ENCODE measurements at places on chromosomes 3 and 15.

DNA sequence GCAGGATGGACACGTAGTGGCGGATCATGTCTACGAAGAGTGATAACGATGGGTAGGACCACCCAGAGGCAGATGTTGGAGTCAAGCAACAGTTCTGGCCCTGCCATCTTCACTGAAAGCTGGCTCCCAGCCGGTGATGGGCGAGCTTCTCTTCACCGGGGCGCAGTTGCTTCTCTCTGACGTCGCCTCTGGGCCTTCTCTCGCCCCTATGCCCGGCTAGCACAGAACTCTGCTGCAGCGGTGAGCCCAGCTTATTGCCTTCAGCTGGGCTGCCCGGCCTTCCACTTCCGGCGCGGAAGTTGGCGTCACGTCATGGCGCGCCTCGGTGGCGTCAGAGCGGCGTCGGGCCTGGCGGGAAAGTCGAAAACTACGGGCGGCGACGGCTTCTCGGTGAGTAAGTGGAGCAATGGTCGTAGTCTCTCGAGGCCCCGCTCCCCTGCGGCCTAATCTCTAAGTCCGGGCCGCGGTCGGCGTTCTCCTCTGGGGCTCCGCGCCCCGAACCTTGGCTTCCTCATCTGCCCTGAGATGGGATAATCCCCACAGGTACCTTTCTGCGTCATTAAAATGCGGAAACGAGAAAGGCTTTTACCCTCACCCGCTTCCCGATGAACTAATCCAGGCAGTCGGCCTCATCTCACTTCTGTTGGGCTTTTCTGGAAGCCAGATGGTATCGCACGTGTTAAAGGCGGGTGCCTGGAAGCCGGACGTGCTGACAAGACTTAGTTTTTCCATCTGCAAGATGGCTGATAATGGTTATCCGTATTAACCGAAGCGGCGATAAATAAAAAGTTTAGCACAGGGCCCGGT lies at the start of gene FANCD2:
FANCD2 (plus strand) TSS at position 354 of the 807 bp plus-strand sequence. CDS start 2,221 bp downstream, outside the sequence.
- peak; percentile 92 for DNase-seq

DNA sequence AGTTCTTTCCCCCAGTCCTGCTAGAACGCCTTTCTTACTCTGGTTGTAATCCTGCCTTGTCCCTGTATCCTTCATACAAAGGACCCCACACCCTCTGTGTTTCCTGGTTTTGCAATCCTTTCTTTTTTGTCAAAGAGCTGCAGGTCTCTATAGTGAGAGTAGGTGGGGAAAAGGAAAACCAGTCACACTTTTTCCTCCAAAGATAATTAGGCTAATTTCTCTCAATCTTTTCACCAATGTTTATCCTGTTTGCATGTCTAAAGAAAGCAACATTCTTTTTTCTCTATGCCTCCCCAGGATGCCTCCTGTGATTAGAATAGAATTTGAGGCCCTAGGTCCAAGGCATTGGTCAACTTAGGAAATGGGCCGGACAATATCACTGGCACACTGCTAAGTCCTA lies 25.4 kb downstream of the SEMA6D start:
- no peak for DNase-seq

GRCh38 chr3:112293368-112294321 lies at the start of gene SLC9C1:
Gene SLC9C1 (minus strand): TSS chr3:112294216. CDS start chr3:112286791, 7,425 bp downstream.
- no peak for DNase-seq

DNA sequence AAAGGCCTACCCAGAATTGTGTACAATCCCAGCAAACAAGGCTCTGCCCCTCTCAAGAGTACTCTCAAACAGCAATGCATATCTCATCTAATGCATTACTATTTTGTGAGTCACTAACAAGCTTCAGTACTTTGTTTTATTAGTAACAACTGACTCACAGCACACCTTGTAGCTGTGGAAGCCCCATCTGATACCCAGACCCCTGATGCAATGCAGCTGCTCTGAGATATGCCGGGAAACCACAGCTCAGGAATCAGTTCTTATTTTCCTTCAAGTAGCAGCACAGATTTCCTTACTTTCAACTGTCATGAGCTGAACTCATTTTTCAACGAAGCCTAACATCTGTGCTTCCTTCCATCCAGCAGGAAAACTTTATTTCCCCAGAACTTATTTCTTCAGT lies 37.8 kb downstream of the CCNL1 start:
- DNase-seq, result no peak

- DNase-seq, result no peak
Measured at GRCh38 chr3:87798567-87798947, 260.2 kb downstream of the CGGBP1 start.

DNA sequence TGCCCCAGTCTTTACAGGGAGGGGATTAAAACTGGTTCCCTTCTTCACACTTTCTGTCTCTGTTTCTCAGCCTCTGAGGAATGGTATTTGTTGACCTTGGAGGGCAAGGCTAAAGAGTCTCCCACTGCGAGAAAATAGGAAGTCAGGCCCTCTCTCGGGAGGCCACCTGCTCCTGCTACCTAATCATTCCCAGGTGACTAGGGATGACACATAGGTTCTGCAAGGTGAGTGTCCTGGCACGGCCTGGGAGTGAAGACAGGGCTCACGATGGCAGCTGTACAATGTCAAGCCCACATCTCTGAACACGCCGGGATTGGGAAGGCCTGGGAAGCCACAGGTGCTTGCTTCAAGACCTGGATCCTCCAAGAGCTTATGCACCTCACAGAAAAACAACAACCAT lies 314.2 kb downstream of the NTRK3 start:
- no peak for DNase-seq

- peak; percentile 40 for DNase-seq
Measured at GRCh38 chr3:15859507-15860013, 61.8 kb upstream of the ANKRD28 start.

GRCh38 chr3:58107597-58107996 lies 99.4 kb downstream of the FLNB start:
- DNase-seq, result no peak

DNA sequence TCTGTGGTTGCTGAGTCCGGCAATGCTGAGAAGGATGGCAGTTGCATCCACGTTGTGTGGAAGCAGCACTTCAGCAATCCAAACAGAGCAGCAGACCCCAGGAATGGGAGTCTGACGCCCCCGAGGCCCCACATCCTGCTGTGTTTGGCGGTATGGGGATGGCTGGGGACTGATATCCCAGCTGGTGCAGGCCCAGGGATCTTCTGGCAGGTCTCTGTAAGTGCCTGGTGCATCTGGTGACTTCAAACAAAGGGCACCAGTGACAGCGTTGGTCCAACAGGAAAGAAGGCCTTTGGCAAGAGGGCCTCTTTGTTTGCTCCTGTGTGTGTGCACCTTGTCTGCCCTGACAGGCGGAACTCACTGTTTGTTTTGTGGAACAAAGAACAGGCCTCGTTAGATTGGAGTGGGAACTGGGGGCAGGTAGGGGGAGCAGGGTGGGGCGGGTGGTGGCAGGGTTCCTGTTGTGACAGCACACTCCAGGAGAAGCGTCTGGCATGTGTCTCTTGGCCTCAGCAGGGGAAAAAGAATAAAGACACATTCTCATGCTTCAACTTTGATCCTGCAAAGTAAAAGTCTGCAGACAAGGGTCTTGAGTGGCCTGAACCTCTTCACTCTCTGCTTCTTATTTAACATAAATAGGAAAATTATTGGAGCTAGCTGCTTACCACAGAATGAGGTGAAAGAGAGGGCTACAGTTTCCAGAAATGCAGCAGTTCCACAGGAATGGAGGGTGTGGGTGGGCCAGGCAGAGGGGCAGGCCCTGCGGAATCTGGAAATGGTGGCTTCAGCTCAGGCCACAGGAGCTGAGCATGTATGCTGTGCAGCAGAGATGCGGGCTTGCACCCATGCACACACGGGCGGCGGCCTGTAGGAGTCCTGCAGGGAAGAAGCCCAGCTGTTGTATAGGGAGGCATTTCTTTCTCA lies 94.5 kb upstream of the MYZAP start:
- no peak for DNase-seq

- DNase-seq, result no peak
Measured at GRCh38 chr15:49148727-49149126, 6.7 kb downstream of the COPS2 start.

DNA sequence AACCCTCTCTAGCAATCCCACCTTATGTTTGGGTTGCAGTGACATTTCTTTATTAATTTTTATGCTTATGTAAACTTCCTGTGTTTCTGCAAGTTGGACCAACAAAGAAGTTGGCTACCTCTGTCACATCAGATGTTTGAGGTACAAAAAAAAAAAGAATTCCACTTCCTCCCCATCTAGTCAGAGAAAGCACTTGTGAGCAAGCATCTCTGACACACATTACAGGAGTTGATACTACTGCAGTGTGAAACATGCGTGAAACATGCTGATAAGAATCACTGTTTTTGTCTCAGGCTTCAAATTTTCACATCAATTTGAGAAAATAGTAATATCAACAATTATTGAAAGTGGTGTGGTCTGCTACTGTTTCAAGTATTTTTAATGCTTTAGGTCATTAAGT lies 1.3 kb downstream of the SCAANT1 start:
- no peak for DNase-seq

GRCh38 chr15:50476143-50476542 lies 51.9 kb downstream of the USP8 start:
- DNase-seq, result no peak

GRCh38 chr3:137815251-137815650 lies 51.1 kb downstream of the SOX14 start:
- no peak for DNase-seq

DNA sequence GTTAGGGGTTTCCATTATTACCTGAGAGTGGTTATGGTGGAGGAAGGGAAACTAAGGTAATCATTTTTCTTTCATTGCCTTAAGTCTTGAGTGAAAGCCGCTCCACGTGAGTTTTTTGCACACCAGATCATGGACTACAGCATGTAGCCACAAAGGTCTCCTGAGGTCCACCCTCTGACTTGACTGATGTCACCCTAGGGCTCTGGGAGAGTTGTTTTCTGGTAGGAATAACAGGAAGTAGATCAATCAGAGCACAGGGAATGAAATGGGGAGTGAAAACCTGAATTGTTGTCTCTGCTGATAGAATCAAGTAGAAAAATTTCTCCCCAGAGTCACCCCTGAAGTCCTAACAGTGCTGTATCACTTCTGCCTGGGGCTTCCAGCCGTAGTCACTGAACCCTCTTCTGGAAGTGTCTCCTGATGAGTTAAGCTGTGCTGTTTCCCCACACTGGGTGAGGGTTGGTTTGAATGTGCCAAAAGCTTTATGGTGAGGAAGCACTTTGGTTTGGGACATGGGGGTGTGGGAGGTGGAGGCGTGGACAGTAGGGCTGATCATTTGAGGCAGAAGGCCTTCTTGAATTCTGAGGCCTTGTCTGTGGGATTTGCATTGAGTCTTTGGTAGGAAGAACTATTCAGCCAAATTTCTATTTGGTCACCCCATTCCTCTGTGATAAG lies 64.3 kb downstream of the SLCO3A1 start:
- no peak for DNase-seq

DNA sequence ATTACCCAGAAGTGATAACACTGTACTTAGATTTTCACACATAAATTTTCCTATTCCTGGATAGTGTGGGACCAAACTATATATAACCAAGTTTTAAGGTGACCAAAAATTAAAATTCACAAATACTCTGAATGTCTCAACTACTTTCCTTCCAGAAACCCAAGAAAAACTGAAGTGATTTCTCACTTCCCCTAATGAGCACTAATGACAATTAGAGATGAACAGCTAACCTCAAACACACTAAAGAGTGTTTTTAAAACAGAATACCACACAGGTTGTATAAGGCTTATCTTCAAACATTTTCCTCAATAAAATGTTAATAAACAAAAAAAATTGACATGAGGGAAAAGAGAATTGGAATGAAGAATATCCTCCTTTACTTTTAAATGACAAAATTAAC lies 188.2 kb downstream of the ZBTB20 start:
- no peak for DNase-seq

- no peak for DNase-seq
Measured at GRCh38 chr3:134312072-134312872, 61.6 kb upstream of the RYK start.

DNA sequence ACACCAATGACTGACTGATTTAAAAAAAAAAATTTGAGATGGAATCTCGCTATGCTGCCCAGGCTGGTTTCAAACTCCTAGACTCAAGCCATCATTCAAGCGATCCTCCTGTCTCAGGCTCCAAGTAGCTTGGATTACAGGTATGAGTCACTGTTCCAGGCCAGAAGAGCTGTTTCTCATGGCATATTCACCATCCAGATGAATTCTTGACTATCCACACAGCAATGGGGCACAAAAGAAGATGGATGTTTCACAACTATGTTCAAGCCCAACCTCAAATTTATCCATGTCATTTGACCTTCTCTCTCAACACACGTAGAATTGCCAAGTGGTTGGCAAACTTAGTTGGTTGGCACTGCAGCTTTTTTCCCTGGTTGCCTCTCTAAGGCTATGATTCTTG lies 40.6 kb downstream of the PRICKLE2 start:
- no peak for DNase-seq

DNA sequence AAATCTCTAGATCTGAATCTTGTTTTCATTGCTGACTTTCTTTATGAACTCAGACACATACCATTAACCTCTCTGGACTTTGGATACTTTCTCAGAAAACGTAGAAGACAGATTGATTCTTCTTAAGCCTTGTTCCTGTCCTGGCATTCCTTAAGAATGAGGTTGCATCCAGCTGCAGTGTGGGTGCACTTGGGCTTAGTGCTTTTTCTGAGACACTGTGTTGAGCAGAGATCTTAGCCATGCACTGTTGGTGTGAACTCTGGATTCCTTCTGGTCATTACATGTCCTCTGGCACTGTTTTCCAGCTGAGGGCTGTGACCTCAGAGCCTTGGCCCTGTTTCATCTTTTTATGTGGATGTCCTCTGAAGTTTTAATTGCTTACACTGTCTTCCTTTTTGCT lies 428.3 kb downstream of the CNTN4 start:
- DNase-seq, result no peak

- no peak for DNase-seq
Measured at GRCh38 chr3:29745232-29745870, 464.5 kb downstream of the RBMS3 start.

GRCh38 chr15:96117270-96117669 lies 213.2 kb upstream of the NR2F2 start:
- DNase-seq, result no peak

GRCh38 chr15:60798821-60799220 lies 319.9 kb upstream of the ICE2 start:
- DNase-seq, result no peak

DNA sequence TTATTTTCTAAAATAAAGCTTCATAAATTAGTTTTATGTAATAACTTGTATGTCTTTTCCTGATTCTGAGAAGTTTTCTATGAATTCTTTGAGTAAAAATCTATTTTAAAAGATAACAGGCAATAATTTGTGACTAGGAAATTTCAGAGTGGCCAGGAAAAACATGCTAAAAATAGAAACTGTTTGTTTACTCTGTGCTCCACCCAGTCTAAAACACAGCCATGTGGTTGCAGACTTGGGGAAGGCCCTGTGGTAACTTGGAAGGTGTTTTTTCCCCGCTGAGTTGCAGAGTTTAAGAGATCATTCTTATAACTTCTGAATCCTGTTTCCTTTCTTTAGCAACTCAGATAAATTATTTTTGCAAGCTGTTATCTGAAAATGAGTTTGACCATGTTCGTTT lies 21.9 kb downstream of the PLCL2 start:
- DNase-seq, result no peak

DNA sequence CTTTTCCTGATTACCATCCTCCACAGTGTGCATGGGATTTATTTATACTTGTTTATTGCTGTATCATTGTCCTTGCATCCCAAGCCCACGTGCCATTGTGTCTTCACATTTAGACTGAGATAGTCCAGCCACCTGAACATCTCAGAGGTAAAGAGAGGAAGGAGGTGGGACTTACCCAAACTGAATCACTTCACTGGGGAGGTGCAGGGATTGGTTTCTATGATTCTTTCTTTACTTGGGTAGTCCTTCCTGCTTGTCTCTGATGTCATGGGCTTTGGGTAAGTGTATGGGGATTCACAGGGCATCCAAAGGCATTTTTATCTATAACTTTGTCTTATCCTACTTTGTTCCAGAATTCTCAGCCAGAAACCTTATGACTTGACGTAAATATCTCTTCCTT lies 141.5 kb upstream of the UMPS start:
- DNase-seq, result no peak
